T-helper 17 cell (primary cell): ENCODE measurements at places on chromosomes 5 and 9.

DNA sequence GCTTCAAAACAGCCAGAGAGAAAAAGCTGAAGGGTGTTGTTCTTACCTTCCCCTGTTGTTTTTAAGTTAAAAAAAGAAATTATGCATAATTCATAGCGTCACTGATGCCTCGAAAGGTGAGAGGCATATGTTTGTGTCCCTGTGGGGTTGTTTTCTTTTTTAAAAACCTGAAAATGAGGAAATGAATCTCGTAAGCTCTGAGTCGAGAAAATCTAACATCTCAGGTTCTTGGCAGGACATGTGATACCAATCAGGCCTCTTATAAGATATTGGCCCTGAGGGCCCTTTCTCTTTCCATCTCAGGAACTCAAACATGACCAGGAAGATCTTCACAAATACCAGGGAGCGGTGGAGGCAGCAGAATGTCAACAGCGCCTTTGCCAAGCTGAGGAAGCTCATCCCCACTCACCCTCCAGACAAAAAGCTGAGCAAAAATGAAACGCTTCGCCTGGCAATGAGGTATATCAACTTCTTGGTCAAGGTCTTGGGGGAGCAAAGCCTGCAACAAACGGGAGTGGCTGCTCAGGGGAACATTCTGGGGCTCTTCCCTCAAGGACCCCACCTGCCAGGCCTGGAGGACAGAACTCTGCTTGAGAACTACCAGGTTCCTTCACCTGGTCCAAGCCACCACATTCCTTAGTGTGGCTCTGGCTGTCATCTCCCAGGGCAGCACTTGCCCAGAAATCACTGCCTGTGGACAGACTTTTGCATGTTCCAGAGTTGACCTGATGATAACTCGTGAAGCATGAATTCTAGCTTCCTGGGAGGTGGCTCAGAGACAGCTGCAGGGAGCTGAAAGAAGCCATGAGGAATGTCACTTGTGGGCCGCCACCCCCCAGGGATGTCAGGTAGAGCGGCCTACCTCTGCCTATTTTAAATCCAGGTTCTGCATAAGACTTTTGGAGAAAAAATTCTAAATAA lies at the start of gene TAL2:
Gene TAL2, plus strand, starts transcription at position 274 of the 921 bp plus-strand sequence. Its CDS starts 40 bp downstream, at position 314.
- no peak for DNase-seq

- DNase-seq, result no peak
Observed at GRCh38 chr9:98860871-98861293, 53.4 kb downstream of the GALNT12 start.

GRCh38 chr9:112774006-112774996 lies 23.7 kb downstream of the SNX30 start:
- no peak for DNase-seq

GRCh38 chr9:89593727-89594427 lies 10.9 kb upstream of the GADD45G start:
- peak; percentile 51 for DNase-seq

GRCh38 chr9:101463397-101463796 lies 27.8 kb upstream of the ALDOB start:
- no peak for DNase-seq

GRCh38 chr5:173781816-173782670 lies 106.1 kb upstream of the CPEB4 start:
- peak; percentile 28 for DNase-seq

GRCh38 chr9:115413304-115413703 lies 295.3 kb upstream of the TNC start:
- DNase-seq, result no peak

DNA sequence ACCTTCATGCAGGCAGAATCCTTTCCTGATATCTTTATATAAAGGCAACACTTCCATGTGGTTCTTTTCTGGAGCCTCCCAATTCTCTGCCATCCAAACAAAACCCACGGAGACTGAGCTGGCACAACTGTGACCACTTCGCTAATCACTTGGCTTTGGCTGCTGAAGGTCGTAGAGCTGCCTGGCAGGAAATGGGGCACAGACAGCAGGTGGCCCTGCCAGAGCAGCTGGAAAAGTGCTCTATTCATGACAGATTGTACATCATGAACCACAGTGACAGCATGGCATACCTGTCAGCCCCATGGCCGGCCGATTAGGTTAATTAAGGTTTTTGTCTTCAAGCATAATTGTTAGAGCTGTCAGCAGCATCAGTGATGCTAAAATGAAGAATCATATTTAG lies 141.9 kb upstream of the ANKRD55 start:
- DNase-seq, result no peak

- DNase-seq, result no peak
Observed at GRCh38 chr9:76085596-76085995, 195.1 kb downstream of the PCSK5 start.

DNA sequence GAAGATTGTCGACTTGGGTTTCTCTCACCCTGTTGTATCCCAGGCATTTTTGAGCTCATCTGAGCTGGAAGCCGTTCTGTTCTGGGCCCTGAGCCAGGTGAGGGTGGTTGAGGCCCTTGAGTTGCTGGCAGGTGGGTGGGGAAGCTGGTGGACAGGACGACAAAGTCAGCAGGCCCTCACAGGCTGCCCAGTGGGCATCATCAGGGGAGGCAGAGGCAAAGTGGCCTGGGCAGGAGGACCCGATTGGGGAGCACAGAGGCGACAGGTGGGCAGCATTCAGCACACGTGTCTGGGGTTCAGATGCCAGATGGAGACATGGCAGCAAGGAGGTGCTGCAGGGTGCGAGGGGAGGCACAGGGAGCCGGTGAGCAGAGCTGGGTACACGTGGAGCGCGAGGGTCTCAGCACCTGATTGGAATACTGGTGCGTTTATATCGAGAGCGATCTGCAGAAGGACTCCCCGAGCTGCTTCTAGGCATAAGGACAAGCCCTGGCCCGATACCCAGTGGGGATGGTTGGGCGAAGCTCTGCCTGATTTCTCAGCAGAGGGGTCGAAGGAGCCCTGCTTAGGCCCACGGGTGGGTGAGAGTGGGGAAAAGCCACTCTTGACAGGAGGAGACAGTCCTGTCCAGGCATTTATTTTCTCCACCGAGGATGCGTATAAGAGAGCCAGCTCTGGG lies 49.0 kb upstream of the SUSD3 start:
- DNase-seq, result no peak

- DNase-seq, result no peak
Observed at GRCh38 chr5:174623018-174623417, 101.4 kb upstream of the MSX2 start.

- no peak for DNase-seq
Observed at GRCh38 chr5:53376853-53377252, 103.6 kb upstream of the FST start.

DNA sequence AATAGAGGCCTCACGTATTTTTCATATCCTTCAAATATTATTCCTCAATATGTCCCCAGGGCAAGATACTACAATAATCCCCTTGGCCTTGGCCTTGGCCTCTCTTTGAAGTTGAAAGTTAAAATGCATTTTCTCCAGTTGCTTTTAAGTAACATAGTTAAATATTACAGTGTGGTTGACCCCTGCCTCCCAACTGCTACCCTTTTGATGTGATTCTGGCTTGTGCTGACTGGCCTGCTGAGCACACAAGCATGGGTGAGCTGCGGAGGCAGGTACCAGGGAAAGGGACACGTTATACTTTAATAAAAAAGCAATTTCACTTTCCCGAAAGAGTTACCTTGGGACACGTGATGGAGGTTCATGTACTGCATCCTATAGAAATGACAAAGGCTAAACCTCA lies 17.9 kb upstream of the TMEM252 start:
- DNase-seq, result no peak

GRCh38 chr9:106670418-106670817 lies 192.5 kb upstream of the ZNF462 start:
- DNase-seq, result no peak

DNA sequence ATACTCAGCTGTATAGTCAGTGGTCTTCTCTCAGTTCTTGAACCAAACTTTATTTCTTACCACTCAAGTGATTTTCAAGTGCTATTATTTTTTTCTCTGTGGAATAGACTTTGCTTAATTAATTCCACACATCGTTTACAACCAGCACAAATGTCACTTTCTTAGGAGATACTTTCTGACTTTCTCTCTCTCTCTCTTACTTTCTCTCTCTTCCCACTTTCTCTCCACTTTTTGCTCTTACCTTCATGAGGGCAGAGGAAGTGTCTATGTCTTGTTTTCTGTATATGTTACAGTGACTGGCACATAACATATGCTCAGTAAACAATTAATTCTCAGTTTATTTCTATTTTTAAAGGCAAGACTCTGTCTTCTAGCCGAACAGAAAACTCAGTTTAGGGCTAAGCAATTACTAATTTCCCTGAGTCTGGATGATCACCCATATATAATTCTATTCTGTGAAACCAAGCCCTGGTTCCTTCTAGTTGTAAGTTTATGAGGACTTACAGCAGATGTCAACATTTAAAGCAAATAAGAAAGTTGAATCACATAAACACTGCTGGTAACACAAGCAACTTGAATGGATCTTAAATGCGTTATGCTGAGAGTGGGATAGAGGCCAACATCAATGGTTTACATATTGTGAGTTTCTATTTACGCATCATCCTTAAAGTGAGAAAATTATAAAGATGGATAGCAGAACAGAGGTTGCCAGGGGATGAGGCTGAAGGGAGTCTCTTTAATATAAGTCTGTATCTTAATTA lies 791.4 kb downstream of the MTRR start:
- DNase-seq, result no peak

- DNase-seq, result no peak
Observed at GRCh38 chr5:179284751-179285631, 60.3 kb downstream of the ADAMTS2 start.

GRCh38 chr5:4384649-4385048 lies 755.5 kb upstream of the ADAMTS16 start:
- DNase-seq, result no peak

DNA sequence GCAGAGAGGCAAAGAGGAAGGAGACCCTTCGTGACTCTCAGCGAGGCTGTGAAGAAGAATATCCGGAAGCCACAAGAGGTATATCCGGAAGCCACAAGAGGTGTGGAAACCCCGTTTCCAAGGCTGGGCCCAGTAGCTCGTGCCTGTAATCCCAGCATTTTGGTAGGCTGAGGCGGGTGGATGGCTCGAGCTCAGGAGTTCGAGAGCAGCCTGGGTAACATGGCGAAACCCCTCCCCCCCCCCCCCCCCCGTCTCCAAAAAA lies 612 bp upstream of the BBLN start:
- peak; percentile 39 for DNase-seq

DNA sequence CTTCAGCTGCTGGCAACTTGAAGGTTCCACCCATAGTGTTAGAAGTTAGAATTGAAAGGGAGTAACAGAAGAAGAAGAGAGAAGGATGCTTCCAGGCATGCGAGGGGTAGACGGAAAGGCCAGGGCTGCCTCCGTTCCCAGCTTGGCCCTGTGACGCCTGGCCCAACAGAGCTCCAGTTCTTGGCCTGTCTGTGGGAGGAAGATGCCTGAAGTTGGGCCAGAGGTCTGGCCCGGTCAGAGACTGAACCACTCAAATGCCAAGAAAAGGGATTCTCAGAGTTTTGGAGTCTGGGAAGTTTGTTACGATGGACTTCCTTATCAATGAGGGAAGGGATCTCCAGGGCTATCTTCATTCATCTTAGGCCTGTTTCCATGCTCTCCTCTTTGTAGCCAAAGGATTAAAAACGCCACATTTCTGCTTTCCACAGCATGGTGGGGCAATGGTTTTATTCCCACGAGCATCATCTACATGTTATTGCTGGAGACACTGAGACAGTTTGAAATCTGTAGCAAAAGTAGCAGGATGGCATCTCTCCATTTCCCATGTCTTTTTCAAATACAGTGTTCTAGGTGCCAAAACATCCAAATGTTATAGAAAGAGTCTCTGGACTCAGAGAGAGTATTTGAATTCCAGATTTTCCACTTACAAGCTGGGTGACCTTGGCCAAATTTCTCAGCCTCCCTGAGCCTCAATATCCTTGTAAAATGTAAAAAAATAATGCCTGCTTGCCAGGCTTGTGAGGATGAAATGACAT lies 65.4 kb upstream of the ANKRD55 start:
- no peak for DNase-seq

DNA sequence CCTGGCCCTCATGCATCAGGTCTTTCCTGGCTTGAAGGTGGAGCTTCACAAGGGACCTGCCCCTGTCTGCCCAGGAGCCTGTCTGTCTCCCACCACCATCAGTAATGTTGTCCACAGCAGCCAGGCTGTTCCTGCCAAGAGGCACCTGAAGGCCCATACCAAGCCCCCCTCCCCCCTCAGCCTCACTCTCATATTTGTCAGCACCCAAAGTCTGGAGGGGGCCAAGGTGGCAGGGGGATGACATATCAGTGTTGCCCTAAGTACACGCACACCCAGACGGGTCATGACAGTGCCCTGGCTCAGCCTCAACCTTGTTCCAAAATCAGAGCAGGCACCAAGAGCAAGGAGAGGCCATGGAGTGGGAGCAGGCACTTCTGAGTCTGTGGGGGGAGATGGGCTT lies 27.2 kb upstream of the CYLC2 start:
- no peak for DNase-seq

DNA sequence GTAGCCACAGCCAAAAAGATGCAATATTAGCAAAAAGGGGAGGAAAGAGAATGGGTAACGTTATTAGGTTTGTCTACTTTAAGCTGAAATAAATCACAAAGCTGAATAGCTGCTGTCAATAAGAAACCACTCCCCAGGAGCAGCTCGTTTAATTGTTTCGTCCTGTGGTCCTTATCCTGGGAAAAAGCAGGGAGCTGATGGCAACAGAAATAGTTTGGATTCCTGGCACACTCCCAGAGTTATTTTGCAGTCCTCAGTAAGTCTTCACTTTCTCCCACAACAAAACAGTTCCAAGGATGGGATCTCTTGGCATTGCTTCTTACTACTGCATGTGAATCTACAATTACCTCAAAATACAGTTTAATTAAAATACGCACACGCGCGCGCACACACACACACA lies 28.8 kb downstream of the FRMD3 start:
- no peak for DNase-seq

DNA sequence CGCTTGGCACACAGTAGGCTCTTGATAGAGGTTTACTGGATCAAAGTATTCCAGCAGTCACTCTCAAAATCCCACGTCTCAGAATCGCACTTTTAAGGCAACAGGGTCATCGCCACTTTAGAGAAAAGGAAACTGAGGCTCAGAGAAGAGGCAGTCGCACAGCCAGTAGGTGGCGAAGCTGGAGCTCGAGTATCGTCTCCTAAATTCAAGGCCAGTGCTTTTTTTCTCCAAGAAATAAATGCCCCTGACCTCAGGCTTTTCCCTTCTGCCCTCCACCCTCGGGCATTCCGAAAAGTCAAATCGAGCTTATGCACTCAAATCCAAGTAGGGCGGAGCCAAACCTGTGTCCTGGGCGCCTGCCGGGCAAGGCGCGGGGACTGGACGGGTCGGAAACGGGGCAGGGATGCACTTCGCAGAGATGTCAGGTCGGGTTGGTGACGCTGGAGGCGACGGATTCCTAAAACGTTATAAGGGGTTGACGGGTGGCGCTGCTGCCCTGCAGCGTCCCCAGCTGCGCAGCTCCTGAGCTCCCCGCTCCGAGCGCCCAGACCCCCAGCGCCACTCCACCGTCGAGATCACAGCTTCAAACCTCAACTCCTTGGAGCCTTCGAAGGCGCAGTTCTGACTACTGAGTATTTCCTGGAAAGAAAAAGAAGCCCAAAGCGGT lies 4.7 kb upstream of the FOXB2 start:
- no peak for DNase-seq

GRCh38 chr9:93453047-93453914 lies at the start of gene FAM120AOS:
Gene FAM120AOS (minus strand): TSS chr9:93453581. CDS start chr9:93452709, 872 bp downstream.
- DNase-seq, result peak; percentile 81
